ENCODE measurements at places on chromosomes 7 and 10.

DNA sequence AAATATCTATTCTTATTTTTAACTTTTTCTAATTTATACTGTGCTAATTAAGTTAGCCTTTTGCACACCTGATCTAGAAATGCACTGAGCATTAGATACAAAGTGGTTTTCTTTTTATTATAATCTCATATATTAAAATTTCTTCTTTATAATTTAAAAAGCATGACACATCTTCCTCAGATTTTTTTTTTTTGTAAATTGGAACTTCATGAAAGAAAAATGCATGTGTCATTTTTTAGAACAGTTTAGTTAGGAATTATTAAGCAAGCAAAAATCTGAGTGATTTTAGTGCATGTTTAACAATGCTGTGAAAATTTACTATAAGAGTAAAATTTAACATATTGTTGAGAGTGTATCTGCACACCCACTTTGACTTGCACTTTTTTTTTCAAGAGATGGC lies 367.9 kb downstream of the TFEC start:
- DNase-seq = no peak

DNA sequence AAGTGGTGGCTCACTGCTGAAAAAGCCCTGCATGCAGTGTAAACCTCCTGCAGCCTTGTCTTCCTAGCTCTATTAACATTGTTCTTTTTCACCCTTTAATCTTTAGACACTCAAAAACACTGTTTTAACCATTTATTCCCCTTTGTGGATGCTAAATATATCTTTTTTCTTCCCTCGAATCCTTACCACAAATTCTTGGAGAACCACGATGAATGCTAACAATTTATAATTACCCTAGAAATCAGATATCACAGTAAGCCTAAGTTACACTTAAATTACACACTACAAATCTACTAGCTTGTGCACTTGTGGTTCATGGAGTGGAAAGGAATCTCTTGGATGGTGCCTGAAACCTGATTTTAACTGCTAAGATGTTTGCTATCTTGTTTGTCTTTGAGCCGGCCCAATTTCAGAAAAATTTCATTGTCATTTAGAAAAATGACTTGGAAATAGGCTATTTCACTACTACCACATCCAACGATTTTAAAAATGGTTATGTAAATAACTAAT lies 125.1 kb upstream of the NOBOX start:
- no peak for DNase-seq

DNA sequence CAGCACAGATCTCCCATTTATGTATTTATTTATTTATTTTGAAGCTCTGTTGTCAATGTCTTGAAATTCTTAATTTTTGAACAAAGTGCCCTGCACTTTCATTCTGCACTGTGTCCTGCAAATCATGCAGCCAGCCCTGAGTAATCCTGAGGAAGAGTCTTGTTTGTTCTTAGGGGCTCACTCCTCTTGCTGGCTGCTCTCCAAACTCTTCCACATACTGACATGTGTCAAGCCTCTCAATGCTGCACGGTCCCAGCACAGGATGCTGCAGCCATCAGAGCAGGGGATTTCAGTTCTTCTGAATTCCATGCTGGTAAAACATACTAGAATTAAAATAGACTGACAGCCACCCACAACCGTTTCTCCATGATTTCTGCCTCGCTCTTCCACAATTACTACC lies 207.2 kb downstream of the PARD3 start:
- no peak for DNase-seq

DNA sequence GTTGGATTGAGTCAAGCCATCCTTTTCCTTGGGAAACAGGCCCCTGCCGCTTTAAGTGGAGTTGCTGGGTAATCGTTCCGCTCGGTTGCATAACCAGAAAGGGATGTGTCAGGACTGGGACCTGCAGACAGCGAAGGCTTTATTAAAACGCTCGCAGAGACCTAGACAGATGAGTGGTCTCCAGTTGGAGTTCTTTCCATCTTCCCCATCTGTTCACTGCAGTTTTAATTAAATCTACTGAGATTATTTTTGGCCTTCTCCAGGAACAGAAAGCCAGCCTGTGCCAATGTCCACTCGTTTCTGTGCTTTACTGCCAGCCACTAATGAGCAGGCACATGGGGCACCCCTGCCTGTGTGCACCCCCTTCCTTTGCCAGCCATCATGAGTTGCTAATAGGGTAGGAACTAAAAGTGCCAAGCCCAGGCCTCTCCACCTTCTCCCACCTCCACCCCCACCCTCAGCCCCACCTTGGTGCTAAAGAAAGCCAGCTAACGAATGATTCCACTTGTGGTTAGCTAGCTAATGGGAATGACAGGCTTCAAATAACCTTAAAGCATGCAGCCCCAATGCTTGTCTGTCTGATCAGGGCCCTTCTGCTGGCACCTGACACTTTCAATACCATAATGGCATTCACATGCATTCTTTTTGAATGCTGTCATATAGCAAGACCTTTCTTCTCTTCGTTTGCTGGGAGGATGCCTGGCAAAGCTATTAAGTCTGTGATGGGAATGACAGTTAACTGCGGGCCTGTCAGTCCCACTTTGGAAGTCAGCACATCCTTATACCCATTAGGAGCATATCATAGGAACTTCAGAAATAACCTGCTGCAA lies 556.8 kb upstream of the GALNT17 start:
- peak; percentile 62 for DNase-seq

GRCh38 chr10:117168729-117169128 lies 28.6 kb upstream of the KCNK18 start:
- peak; percentile 57 for DNase-seq

DNA sequence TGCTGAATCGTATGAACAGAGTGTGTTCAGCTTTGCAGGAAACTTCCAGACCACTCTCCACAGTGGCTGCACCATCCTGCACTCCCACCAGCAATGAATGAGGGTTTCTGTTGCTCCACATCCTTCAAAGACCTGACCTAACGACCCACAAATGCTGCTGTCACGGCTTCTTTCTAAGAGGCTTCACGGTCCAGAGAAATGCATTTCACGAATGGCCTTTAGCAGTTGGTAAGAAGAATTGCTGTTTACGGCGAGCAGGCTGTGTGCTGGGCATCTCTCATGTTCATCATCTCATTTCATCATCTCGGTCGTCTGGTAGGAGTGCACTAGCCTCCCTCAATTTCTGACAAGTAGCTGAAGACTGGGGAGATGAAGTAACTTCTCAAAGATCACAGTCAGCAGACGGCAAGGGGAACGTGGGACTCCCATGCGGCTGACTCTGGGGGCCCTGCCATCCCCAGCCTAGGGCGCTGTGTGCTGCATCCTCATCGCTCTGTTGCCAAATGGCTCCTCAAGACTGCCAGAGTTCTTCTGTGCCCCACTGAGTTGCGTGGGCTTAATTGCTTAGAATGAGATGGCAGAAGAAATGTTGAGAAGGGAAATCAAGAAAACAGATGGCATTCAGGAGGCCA lies 72.9 kb downstream of the ADARB2 start:
- no peak for DNase-seq

DNA sequence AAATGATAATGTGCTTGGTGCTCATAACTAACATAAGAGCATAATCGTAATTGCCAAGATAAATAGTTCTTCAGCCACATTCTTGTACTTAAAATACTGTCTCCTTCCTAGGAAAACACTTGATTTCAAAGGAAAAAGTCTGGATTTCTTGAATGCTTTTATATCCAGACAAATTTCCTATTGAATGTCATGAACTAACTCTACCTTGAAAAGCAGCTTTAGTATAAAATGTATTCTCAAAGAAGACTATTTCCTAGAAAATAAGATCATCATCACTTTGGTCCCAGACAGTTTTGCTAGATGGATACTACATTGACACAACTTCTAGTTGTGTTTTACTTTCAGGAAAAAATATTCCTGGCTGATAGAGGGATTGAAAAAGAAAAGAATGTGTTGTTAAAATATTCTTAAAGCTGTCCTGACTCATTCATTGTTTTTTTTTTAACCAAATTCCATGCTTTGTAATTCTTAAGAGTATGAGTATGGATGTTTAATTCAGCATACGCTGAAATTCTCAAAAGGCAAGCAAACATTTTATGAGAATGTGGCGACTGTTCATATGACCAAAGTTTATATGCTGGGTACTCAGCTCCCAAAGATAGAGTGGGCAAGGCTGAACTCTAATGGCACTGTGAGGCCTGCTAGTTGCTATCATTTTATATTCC lies 106.1 kb downstream of the PPP1R3A start:
- no peak for DNase-seq

GRCh38 chr10:76257816-76258215 lies 826.4 kb downstream of the LRMDA start:
- DNase-seq = no peak

DNA sequence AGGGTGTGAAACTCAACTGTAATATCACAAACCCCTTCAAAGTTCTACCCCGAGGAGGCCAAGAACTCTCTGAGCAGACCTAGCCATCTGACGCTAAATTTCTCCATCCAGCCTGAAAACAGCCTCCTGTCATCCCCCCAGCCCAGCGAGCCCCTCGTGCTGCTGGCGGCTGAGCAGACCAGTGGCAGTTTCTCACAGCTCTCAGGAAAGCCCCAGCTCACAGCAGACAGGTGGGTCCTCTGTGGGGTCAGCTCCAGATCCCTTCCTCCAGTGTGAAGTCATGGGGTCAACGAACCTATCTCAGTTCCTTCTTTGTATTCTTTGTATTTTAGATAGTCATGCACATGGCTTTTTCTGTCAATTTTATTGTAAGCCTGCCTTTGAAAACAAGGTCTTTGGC lies 7.8 kb downstream of the GARIN1A start:
- DNase-seq = no peak

DNA sequence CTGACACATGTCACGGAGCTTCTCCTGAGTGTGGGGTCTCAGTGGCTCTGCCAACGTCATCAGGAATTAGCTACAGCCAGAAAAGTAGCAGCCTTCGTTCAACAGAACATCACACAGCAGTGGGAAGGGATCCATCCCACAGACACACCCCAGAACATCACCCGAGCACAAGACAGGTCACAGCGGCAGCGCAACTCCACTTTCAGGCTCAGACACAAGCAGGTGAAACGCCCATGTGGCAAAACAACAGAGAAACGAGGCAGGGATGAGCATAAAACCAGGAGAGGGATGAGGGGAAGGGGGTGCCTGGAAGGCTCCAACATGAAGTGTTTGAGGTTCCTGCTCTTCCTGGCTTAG lies 44.8 kb downstream of the CAMK2B start:
- peak; percentile 29 for DNase-seq
